ENCODE measurements at places on chromosomes 5 and 9. TPM values are rescaled to one million over a fixed set of nuclear protein-coding genes. Genes with fewer than 3 reads are reported as not detected.

DNA sequence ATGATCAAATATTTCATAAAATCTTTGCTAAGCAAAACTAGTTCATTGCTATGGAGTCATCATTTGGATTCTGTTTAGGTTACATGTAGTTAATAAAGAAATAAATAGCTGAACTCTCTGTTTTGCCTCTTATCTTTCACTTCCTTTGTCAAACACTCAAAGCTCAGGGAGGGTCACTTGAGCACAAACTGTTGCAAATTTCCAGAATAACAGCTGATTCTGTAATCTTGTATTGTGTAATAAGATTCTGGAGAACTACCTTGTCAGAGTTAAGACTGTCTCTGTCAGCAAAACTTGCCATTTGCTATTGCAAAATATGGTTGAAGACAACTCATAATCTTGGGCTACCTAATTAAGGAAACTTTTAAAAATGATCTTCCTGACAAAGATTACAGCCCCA is 182.0 kb upstream of the MOCS2 start:
- no peak overlapping the region for H3K4me3 ChIP-seq
- H3K27ac ChIP-seq = no peak overlapping the region
- no peaks in the 10 kb centered on the region for H3K27me3 ChIP-seq
- no peaks in the 10 kb centered on the region for H3K4me1 ChIP-seq
- H3K36me3 ChIP-seq = no peaks in the 10 kb centered on the region
- DNase-seq = no peak

Gene MARVELD2
- total RNA-seq = 13.1 TPM

DNA sequence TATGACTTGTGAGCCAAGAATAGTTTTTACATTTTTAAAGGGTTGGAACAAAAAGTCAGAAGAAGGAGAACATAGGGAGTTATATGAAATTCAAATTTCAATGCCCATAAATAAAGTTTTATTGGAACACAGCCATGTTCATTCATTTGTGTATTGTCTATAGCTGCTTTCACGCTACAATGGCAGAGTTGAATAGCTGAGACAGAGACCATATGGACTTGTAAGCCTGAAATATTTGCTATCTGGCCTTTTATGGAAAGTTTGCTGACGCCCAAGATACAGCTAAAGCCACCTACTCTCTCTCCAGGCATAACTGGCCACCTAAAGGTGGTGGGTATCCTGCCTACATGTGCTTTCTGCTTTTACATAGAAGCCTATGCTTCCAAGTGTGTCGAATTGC is 10.9 kb downstream of the DAB2IP start:
- H3K27me3 ChIP-seq = no peaks in the 10 kb centered on the region
- H3K36me3 ChIP-seq = no peaks in the 10 kb centered on the region
- no peak overlapping the region for H3K4me3 ChIP-seq
- H3K27ac ChIP-seq = no peak overlapping the region

Gene PLAC8L1
- not detected for total RNA-seq

DNA sequence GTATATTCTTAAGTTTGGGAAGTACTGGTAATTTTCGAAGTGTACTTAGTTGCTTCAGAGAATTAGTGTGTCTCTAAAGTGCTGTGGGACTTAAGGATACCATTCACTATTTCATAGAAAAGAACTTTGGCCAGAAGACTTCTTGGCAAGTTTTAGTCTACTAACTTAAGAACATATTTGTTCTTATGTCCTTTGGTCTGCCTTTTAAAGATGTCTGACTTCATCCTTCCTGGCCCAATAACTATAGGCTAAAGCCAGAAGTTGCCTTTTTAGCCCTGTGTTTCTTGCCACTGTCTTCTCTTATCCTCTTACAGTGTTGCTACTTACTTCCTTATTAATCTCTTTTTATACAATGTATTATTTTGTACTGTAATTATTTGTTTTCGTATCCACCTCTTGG is 6.3 kb downstream of the RBM27 start:
- H3K27ac ChIP-seq = no peak overlapping the region
- H3K4me1 ChIP-seq = peaks cover 5% of the 10 kb centered on the region
- H3K4me3 ChIP-seq = no peak overlapping the region
- H3K27me3 ChIP-seq = no peaks in the 10 kb centered on the region
- no peak for DNase-seq
- no peaks in the 10 kb centered on the region for H3K36me3 ChIP-seq

Gene NPDC1
- total RNA-seq = 2.7 TPM

Gene TMEM267
- 4.4 TPM for total RNA-seq

Gene SIT1
- 0.25 TPM for total RNA-seq
